ENCODE measurements at places on chromosomes 1 and 21.

DNA sequence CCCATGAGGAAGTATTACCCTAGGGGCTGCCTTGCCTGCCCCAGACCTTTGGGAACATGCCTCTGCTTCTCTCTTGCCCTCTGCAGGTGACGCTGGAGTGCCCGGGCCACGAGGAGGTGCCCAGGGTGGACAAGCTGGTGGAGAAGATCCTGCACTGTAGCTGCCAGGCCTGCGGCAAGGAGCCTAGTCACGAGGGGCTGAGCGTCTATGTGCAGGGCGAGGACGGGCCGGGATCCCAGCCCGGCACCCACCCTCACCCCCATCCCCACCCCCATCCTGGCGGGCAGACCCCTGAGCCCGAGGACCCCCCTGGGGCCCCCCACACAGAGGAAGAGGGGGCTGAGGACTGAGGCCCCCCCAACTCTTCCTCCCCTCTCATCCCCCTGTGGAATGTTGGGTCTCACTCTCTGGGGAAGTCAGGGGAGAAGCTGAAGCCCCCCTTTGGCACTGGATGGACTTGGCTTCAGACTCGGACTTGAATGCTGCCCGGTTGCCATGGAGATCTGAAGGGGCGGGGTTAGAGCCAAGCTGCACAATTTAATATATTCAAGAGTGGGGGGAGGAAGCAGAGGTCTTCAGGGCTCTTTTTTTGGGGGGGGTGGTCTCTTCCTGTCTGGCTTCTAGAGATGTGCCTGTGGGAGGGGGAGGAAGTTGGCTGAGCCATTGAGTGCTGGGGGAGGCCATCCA lies 7.8 kb upstream of the HTR6 start:
- DNase-seq: no peak

- DNase-seq: no peak
Measured at GRCh38 chr1:176541663-176542062, 78.7 kb downstream of the PAPPA2 start.

DNA sequence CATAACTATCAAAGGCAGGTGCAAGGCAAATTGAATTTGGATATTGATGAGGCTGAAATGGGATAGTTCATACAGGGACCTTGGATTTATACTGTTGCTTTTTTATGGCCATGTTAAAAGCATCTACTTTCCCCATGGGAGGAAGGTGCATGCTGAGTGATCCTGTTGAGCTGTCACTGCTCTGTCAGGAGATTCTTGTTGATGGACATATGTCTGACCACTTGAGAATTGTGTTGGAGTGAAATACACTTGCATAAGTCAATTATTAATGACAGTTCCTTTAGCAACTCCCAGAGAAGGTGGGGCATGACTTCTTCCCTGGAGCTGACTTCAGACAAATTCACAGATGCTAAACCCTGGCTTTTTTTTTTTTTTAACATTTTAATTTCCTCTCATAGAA lies 58.4 kb upstream of the DYNLT5 start:
- DNase-seq: no peak

- DNase-seq: no peak
Measured at GRCh38 chr1:87132284-87132870, 196.3 kb upstream of the LMO4 start.

DNA sequence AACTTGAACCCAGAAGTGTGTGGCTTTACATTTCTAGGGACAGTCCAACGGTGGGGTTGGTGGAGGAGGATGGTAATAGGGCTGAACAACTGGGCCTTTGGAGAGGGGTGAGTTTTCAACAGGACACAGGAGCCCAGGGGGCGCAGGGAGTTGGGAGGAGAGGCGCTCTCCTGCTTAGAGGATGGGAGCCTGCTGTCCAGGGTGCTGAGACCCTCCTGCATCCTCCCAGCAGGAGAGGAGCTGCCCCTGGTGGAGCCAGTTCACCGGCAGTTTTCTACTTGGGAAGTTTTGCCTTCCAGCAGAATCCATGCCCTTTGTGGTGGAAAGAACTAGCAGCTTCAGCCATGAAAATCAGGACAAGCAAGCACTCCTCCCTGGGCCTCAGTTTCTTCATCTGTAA lies 8.6 kb downstream of the KCNC4 start:
- DNase-seq: no peak

DNA sequence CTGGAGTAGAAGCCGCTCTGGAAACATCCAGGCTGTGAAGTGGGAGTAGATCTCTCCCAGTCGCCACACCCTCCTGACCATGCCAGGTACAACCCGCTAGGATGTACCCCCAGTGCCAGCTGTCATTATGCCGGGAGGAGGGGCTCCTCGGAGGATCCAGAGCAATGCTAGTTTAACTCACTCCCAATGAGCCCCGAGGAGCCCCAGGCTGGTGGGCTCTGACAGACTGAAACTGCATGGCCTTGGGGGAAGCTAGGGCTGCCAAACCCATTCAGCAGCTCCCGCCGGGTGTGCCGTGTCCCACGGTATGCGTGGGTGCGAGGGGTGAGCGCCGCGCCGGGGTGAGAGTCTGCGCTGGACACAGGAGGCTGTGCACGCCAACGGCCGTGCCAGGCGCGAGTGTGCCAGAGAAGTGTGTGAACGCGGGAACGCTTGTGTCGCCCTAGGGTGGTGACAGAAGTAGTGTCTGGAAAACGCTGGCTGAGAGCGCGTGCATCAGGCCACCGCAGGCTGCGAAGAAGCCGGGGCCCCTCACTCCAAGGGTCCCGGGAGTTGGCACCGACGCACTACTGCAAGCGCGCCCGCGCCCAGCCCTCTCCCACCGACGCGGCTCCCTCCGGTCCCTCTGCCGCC lies 177.1 kb upstream of the EDN2 start:
- DNase-seq: no peak

DNA sequence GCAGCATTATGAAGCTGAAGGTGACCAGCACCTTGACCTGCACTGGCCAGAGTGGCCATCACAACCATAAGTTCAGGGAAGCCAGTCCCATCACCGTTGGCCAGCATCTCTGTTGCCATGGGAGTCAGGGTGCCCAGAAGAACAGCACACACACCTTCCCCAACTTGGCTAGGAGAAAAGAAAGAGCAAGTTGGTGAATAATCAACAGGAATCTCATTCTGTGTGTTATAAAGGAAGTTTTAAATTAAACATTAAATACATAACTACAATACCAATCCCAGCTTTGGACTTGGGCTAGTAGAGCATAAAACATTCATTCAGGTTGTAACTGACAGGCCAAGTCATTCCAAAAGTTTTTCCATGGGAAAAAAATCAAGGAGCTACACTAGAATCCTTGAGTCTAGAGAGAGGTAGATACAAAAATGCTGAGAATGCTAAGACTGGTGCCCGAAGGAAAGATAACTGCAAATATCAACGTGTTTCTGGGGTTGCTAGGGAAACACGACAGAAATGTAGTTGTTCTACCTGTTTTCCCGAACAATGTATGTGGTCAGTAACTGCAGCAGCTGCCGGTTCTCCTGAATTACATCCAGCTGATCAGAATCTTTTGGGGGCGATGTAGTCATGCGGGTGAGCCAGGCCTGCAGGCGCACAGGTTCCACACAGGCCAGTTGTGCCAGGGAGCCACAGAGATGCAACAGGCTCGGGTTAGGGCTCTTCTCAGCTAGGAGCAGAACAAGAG lies 45.6 kb downstream of the UBR4 start:
- DNase-seq: no peak

- DNase-seq: no peak
Measured at GRCh38 chr1:201845331-201846083, 16.6 kb downstream of the IPO9 start.

- no peak for DNase-seq
Measured at GRCh38 chr1:116990612-116991151, 10.9 kb upstream of the CD101 start.

DNA sequence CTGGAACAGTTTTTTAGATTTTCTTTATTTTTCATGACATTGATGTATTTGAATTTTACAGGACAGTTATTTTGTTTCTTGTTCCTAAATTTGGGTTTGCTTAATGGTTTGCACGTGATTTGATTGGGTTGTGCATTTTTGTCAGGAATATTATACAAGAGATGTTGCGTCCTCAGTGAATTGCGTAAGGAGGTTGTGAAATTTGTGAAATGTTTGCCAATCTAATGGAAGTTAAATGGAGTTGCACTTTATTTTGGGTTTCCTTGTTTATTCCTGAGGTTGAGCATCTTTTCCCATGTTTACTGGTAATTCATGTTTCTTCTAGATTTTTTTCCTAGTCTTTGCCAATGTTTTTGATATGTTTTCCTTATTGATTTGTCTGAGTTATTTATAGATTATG lies 19.9 kb downstream of the ZNF648 start:
- DNase-seq: no peak

GRCh38 chr1:204362984-204363334 lies 3.2 kb upstream of the PLEKHA6 start:
- no peak for DNase-seq

GRCh38 chr1:117003223-117003875 lies 1.8 kb downstream of the CD101 start:
- no peak for DNase-seq

DNA sequence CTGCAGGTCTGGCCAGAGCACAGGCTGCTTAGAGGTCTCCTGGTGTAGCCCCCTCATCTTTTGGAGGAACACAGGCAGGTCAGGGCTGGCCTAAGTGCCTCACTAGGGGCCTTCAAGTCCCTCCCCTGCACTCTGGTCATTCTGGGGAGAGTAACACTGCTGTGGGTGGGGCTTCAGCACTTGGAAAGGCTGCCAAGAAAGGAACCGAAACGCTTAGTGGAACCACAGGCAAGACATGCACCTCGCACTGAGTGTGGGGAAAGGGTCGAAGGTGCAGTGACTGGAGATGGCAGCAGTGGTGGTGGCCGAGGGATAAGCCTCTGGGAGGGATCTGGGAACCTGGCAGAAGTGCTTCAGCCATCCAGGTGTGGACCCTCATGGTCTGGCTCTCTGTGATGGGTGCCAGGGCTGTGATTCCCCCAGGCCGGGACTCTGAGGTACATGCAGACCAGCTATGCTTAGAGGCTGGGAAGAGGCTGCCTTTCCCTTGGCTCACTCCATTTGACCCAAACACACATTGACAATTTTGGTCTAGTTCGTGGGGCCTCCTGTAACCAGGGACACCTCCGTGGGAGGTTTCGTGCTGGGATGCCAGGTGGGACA lies 182.9 kb upstream of the CSF3R start:
- no peak for DNase-seq

- no peak for DNase-seq
Measured at GRCh38 chr1:109668123-109668775, 392 bp downstream of the GSTM2 start.

DNA sequence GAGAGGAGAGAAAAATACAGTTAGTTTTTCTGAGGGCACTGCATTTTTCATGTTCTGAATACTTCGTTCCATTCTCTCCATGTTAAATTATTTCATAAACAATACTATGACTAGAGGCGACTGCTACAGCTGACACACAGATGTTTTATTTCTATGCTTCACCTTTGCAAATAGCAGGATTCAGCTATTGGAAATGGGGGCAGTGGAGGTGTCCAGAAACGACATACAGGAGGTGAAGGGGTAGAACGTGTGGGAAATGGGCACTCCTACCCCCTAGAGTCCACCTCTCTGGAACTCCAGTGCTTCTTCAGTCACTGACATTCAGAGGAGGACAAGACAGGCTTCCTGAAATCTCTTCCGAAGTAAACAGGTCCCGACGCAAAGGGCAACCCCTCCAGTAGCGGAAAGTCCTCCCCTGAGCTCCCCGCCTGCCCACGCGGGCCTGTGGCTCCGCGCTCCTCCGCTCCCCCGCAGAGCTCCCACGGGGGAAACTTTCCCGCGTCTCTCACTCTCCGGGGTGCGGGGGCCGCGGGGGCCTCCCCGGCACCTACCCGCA lies 480 bp downstream of the DPYD start:
- no peak for DNase-seq

GRCh38 chr1:168408884-168409283 lies 128.2 kb downstream of the TBX19 start:
- DNase-seq: peak; percentile 51

DNA sequence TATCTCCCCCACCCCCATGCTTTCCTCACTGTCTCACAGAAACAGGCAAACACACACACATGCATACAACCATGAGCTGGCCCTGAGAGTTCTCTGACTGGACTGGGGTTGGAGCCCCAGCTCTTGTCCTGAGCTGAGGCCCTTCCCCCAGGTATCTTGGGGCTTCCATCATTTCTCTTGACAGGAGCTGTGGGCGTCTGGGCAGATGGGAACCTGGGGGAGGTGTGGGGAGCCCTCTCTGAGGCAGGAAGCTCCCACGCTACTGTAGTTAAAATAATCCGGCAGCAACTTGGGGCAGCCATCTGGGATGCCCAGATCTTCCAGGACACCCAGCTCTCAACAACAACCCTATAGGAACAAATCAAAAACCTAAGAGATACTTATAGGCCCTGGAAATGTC lies 2.7 kb upstream of the KIF21B start:
- no peak for DNase-seq

DNA sequence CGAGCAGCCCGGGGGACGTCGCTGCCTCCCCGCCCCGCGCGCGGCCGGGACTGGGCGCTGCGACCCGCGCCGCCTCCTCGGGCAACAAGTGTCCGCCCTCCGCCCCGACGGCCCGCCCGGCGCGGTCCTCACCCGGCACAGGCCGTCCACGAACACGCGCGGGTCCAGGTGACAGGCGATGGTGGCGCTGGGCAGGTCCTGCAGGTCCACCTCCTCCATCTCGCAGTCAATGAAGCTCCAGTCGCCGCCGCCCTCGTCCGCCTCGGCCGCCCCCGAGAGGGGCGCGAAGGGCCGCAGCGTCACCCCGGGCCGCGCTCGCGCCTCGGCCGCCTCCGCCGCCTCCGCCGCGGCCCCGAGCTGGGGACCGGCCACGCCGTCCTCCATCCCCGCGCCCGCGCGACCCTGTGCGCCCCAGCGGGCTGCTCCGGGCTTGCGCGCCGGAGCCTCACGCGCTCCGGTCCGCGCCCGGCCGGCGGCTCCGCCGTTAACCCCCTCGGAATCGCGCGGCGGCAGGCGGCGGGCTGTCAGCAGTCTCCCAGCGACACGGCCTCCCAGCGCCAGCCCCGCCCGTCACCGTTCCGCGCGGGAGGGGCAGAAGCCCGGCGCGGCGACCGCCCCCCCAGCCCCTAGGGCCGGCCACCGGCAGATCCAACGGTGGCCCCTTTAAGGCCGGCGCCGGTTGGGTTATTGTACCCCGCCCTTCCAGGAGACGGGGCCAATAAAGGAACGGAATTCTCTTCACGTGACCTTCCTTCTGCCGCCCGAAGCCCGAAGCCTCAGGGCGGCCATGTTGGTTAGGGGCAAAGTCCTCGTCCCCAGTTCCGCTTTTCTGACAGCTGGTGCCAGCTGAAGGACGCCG lies at the start of gene RCAN1:
RCAN1 (minus strand) TSS at position 486 of the 859 bp plus-strand sequence; CDS start at position 384, 102 bp downstream.
- peak; percentile 82 for DNase-seq

- no peak for DNase-seq
Measured at GRCh38 chr1:66353257-66353656, 180.7 kb upstream of the SGIP1 start.

Data from stimulated activated CD8-positive, alpha-beta memory T cell treated with anti-CD3 and anti-CD28 coated beads, Interleukin-7, amount 100 ng/mL, for 4 hours (primary cell).